ENCODE measurements at places on chromosomes 4 and X.

DNA sequence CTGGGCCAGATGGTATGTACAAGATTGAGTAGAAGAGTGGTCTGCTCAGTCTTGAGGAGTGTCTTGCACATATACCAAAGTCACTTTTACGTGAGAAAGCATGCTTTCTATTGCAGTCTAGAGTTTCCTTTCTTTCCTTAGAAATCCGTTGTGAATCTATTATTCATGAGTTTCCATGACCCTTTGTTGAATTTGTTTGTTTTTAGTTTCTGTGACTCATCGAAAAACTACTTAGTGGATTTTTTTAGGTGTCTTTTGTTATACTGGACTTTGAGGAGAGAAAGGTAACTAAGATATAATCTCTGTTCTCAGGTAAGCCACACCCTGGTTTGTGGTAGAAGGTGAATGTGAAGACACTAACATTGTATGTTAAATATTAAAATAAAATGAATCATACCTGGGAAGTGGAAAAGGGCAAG is 23.0 kb downstream of the GALNT7 start:
- no peak for DNase-seq

GRCh38 chr4:74111990-74112389 is 13.0 kb upstream of the CXCL2 start:
- DNase-seq: no peak

DNA sequence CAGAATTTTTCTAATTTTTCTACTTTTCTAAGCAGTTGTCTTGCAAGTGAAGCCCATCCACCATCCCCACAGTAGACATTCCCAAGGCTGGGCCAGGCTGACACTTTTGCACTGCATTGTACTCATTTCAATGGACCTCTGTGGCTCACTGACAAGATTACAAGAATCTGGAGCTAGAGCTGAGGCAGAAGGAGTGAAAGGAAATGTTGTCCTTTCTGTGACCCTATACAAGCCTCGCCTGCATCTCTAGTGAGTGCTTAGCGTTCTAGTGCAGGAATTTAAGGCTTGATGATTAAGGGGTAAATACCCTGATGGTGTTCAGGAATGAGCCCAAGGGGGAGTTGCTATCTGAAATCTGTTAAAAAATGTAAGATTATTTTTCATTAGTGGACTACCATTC is 6.3 kb downstream of the MAGED1 start:
- no peak for DNase-seq

GRCh38 chrX:101385026-101385684 is 836 bp downstream of the BTK start:
- DNase-seq: no peak

DNA sequence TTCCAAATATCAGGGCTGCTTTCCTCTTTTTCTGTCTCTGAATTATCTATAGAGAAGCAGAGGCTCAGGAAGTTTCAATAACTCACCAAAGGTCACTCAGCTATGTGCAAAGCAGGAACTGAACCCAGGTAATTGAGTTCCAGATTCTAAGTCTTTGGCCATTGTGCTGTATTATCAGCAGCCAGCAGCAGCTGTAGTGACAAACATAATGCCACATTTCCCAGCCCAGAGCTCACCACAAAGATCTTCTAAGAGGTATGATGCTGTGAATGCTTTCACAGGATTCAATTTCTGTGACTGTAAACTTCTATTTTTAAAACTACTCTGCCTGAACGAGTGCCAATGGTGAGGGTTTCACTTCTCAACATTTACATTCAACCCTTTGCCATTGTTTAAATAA is 56.4 kb downstream of the SPOCK3 start:
- DNase-seq: no peak

DNA sequence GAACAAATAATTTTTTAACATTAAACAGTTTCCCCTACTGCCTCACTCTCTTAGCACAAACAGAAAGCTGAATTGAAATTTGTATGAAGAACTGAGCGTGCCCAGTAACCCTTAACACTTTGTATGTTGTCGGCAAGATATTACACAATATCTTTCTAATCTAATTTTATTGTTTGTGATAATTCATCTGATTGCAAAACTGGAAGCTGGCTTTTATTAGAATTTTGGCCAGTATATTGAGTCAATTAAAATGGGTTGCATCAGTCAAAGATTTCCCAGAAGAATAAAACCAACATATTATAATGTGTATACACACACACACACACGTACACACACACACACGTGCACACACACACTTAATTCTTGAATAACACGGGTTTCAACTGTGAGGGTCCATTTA is 2332.1 kb downstream of the PCDH7 start:
- no peak for DNase-seq

DNA sequence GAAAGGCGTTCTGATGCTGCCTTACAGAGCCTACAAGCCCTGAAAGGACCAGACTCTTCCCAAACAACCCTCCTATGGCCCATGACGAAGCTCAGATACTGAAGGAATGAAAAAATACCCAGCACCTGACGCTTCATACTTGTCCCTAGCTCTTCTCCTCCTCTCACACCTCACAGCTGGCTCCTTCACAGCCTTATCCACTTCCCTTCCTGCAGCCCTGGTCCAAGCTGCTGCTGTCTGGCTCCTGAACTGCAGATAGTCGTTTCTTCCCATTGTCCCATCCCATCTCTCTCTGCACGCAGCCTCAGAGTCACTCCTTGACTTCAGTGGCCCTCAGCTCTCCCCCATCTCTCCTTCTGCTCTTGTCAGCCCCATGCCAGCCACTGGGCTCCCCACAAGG is 56.6 kb downstream of the FAM193A start:
- DNase-seq: no peak

DNA sequence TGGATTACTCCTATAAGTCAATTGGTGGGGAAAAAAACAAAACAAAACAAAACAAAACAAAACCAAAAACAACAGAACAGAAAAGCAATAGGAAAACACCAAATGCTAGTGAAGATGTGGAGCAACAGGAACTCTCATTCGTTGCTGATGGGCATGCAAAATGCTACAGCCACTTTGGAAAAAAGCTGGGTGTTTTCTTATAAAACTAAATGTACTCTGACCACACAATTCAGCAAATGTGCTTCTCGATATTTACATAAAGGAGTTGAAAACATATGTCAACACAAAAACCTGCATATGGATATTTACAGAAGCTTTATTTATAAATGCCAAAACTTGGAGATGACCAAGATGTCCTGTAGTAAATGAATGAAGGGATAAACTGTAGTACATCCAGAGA is 703.6 kb upstream of the FAM241A start:
- DNase-seq: no peak

- no peak for DNase-seq
Observed at GRCh38 chr4:123474817-123475216, 78.2 kb downstream of the SPRY1 start.

DNA sequence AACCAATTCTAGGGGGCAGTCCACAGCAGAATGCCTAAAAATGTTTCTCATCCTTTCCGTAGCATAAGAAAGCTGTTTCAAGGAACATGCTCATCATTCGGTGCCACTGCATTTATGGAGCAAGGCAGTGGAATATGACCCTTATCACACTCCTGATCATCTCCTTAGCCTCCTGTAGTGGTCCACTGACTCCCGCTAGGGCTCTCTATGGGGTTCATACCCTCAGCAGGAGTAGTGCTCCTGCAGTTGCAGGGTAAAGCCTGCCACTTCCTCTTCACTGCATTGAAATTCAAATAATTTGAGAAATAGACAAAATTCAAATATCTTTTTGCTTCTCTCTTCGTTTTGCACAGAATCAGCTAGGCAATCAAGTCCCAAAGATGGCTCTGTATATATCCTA is 107.0 kb downstream of the NDST3 start:
- DNase-seq: no peak

DNA sequence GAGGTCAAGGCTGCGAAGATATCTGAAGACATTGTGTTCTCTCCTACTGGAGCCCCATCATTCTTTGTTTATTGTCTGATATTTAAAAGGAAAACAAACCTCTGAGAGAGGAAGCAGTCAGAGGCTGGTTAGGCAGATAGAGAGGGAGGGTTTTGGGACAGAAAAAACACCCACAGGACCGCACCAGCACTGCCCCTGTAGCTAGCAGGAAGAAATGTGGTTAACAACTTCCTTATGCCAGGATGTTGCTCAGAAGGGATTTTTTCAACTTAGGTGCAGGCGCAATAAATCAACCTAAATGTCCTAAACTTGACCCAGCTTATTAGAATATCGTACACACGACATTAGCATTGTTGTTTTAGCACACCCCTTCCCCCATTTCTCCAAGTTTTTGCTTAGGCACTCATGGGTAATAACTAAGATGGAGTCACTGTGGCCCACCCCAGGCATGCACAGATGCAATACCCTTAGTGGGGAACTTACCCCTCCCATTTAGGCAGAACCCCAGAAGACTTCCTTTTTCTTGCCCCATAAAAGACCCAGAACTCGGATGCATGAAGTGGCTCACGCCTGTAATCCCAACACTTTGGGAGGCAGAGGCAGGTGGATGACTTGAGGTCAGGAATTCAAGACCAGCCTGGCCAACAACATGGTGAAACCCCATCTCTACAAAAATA is 2.8 kb upstream of the ZNF718 start:
- DNase-seq: no peak

GRCh38 chr4:82905205-82905604 is 4.7 kb downstream of the THAP9 start:
- peak; percentile 40 for DNase-seq

DNA sequence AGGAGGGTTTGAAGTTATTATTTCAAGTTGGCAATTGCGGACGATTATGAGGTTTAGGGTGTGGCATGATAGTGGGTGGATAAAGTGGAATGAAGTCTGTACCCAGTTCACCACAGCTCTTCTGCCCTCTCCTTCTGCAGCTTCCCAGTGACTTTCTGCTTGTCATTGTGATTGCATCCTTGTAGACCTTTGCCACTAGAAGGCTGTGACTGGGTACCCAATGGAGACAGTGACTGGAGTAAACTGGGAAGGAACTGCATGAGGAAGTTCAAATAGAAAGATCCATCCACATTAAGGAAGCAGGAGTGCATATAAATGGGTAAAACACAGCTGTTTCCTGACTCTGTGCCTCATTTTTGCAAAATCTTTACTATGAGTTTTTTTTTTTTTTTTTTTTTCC is 53.5 kb upstream of the SPANXN3 start:
- no peak for DNase-seq

DNA sequence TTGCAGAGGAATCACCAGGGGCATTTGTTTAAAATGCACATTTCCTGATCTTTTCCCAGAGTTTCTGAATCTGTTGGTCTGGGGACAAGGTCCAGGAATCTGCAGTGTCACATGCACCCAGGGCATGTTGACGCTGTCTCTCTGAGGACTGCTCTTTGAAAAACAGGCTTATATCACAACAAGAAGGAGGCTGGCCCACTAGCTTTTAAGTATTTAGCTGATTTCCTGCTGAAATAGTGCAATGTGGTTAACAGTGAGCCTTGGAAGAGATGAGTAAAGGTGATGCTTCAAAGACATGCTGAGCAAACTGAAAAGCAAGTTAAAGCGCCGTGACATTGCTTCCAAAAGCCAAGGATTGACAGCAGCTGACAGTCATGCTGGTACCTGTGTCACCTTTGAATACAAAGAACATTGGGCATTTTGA is 18.6 kb upstream of the SEPSECS start:
- peak; percentile 7 for DNase-seq

GRCh38 chr4:80096175-80096850 is 23.3 kb upstream of the ANTXR2 start:
- DNase-seq: no peak

DNA sequence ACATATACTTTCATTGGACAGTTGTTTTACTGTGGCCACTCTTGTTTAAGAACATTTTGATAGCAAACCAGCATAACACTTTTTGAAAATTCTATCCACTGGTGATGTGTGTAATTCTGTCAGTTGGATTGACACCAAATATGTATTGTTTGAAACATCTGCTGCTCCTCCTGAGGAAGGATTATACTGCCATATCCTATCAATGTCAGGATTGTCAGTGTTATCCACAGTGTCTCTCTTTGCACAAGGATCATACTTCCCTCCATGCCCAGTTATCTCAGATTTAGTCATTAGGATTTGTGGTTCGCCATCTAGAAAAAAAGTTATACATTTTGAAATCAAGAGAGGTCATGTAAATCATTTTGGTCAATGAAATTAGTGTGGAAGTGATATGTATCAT is 1859.6 kb downstream of the C4orf33 start:
- no peak for DNase-seq

GRCh38 chr4:60944060-60944459 is 256.1 kb upstream of the ADGRL3 start:
- DNase-seq: no peak

DNA sequence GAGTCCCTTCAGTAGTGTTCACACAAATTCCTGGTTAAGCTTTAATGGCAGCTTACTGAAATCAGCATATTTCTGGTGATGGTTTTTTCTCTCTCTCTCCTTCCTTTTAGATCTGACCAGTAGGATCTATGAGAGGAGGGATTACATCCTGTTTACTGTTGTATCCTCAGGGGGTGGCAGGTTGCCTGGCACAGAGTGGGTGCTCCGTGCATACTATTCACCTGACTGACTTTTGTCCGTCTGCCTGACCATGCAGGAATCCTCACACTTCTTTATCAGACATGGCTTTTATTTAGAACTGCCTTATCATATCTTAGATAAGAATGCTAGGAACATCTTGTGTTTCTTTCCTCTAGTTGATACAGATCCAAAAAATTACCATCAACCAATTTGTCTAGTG is 29.6 kb downstream of the MCUB start:
- no peak for DNase-seq

DNA sequence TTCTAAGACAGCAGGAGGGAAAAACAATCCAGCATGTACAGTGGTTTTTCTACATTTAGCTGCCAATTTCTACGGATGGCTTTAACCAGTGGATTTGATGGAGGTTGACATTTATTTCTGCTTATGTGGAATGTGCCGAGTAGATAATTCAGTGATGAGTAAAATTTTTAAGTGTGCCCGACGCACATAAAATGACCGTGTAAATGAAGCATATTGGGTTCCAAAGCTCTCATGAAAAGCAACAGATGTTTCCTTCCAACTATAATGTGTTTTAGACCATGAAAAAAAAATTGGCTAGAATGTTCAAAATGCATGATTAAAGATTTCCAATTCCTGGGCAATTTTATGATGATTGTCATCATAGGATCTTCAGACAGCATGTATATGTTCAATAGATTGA is 14.1 kb downstream of the INPP4B start:
- DNase-seq: no peak

- DNase-seq: no peak
Observed at GRCh38 chr4:135124196-135124595, 922.6 kb upstream of the PABPC4L start.

DNA sequence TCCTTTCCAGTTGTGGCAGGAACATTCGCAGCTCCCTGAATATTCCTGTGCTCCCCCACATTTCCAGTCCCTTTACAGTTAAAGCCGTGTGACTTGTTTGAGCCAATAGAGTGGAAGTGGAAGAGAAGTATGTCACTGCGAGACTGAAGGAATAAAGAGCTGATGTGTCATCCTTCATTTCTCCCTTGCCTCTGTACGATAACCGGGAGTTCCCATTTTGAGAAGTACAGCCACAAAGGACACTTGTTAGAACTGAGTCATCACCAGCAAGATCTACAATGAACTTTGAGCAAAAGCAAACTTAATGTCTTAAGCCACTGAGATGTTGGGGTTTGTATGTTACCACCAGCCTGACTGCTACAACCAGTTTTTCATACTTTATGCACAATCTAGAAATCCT is 92.3 kb downstream of the SPRY1 start:
- no peak for DNase-seq

Measured in stimulated activated naive CD8-positive, alpha-beta T cell treated with anti-CD3 and anti-CD28 coated beads, Interleukin-15, Interleukin-2, amounts not matched to agents 100 U/mL and 50 U/mL, for 24 hours (primary cell).